Stimulated activated CD4-positive, alpha-beta T cell treated with anti-CD3 and anti-CD28 coated beads, Interleukin-12 subunit alpha, Interleukin-12 subunit beta, amount 100 ng/mL, for 4 hours (primary cell): ENCODE measurements at places on chromosomes 2 and 18.

GRCh38 chr2:75421986-75422385, 138.8 kb downstream of the EVA1A start:
- no peak for DNase-seq

GRCh38 chr2:10634495-10634894, 55.3 kb downstream of the NOL10 start:
- DNase-seq: no peak

- DNase-seq: no peak
Measured at GRCh38 chr2:16156411-16156810, 216.1 kb downstream of the MYCN start.

DNA sequence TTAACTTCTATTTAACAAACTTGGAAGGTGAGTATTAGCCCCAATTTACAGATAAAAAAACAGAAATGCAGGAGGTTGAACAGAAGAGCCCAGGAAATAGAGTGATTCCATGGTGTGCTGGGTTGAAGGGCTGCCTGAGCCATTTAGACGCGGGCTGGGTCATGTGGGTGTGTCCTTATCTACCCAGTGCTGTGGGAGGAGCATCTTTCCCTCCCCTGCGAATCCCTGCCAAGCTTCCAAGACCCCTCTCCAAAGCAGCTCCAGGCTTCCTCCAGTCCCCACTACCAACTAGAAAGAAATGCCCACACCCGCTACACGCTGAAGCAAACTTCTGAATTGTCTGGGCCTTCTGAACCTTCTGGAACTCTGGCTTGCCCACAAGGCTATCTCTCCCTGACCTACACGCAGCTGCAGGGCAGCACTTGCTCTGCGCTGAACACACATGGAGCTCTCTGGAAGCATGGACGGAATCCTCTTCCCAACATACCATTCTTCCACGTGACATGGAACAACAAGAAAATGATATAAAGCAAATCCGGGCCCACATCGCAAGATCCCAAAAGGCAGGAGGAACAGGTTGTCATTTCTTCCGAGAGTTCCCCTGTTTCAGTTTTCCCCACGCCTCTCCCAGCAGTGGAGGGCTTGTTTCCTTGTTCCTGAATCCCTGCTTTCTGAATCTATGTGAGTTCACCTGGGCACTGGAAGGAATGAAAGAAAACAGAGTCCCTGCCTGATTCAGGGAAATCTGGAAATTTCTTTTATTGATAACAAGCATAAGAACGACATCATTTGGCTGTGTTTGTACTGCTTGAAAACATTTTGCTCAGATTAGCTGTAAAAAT, 562.7 kb upstream of the ID2 start:
- no peak for DNase-seq

DNA sequence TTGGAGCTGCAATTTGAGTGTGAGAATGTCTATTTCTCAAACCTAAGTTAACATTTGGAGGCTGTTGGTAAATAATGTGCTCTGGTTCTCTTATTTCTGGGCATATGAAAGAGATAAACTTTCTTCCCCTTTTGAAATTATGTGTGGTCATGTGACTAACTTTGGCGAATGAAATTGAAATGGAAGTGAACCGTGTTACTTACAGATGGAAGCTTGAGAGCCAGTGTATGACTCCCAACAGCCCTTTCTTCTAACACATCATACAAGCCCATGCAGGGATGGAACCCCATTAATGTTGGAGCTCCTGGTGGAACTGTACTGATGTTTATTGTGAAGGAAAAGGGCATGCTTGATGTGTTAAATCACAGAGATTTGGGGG, 725.8 kb downstream of the TSN start:
- DNase-seq: no peak

DNA sequence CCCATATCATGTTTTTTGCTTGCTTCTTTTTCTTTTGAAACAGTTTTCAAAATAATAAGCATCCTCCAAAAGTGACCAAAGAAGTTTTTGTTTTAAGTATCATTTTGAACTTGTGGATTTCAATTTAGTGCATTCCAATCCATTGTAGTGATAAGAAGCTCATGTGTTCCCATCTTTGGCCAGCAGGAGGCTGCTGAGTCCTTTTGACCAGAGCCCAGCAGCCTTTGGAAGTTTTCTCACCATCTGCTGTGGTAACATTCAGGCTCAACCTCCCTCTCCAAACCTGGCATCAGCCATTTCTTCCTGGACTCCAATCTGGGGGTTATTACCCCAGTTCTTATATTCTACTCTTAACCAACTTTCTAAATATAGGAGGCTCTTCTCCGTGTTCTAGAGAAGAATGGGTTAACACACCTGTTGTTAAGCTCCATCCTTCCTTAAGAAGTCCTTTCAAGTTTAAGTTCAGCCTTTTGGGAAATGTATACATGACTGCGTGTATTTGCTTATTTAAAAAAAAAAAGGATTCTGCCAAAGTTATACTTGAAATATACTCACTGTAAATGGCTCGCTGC, 39.0 kb upstream of the MAL start:
- DNase-seq: peak; percentile 33

DNA sequence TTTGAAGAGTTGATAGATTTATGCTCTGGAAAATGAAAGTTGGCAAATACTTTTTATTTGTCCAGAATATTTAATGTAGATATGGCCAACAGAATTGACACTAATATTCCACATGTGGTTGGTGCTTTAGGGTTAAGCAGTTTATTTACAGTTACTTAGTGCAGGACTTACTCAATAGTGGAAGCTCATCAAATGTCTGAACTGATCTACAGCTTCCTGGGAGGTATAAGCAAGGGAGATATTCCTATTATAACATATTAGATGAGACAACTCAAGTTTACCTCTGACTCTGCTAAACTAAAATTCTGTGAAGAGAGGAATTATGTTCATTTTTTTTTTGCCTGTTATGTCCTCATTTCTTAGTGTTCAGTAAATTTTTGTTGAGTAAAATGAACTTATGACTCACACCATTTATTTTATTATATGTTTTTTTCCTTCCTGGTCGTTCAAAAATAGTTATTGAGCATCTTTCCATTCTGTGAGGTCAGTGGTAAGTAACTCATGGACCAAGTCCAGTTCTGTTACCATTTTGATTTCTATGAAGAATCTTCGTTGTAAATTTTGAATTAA, 13.6 kb downstream of the ABI2 start:
- no peak for DNase-seq

- no peak for DNase-seq
Measured at GRCh38 chr2:52676056-52676455, 1091.5 kb upstream of the CHAC2 start.

- no peak for DNase-seq
Measured at GRCh38 chr2:191303140-191304005, 58.2 kb downstream of the MYO1B start.

- no peak for DNase-seq
Measured at GRCh38 chr2:85915606-85916303, 27.0 kb upstream of the ST3GAL5 start.
